ENCODE measurements at places on chromosomes 7 and 10.

DNA sequence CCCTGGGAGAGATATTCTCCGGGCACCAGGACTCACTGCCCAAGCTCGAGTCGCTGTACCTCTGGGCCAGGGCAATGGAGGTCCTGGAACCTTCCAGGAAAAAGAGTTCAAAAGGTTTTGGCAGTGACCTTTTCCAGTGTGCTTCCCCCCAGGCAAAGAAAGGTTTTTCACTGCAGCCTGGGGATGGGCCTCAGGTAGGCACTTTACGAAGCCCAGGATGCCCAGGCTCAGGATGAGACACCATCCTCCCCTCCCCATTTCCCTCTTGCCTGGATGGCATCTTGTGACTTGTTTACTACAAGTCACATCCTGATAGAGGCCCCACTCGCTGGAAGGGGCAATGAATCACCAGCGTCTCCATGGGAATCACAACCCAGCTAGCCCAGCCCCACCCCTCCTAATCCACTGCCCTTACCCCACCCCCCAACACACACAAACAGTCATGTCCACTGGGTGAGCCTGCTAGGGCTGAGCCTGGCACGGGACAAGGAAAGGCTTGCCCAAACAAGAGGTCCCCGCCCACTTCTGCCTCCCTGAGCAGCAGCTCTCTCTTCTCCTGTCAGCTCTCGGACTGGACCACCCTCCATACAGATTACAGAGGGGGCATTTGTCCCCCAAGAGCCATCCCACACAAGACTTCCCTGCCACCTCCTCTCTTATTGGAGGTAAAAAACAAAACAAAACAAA, 93.8 kb upstream of the SMNDC1 start:
- peak; percentile 95 for DNase-seq

- no peak for DNase-seq
Observed at GRCh38 chr7:713488-714230, 12.8 kb upstream of the DNAAF5 start.

- DNase-seq, result no peak
Observed at GRCh38 chr10:69918036-69918435, 116.3 kb downstream of the COL13A1 start.

DNA sequence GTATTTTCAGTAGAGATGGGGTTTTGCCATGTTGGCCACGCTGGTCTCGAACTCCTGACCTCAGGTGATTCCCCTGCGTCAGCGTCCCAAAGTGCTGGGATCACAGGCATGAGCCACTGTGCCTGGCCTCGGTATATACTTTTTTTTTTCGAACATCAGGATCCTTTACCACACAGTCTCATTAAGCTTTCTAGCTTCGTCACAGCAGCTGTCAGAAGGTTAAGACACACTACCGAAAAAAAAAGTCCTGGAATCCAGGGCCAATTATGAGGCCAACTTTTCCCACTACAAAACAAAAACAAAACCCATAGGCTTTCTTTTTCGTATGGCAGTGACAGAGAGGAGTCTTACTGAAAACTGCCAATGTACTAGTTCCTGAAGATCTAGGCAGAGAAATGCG, 30.7 kb downstream of the ZC3HC1 start:
- no peak for DNase-seq

- DNase-seq, result no peak
Observed at GRCh38 chr7:26186364-26187311, 13.9 kb downstream of the HNRNPA2B1 start.

DNA sequence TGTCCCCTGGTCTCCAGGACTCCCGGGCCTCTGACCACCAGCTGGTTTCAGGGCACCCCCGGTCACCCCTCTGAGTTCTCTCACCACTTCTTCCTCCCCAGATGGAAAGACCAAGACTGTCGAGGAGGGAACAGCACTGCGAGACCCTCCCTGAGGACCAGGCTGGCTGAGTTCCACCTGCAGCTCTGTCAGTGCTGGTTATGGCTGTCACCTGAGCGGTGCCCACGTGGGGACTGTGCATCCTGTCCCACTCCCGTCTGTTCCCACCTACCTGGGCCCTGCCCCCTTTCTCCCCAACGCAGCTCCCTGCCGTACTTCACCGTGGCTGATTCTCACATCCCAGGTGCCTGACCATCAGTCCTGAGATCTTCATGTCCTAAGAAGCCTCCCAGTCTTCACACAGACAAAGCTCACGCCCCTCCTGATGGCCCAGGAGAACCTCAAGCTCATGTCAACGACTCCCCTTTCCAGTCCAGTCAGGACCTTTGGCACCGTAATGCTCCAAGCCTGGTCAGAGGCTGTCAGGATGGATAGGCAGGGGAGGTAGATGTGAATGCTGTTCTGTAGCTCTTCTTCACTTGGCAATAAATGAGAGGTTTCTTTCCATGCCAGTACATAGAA, 159.7 kb downstream of the USP6NL start:
- DNase-seq, result no peak

DNA sequence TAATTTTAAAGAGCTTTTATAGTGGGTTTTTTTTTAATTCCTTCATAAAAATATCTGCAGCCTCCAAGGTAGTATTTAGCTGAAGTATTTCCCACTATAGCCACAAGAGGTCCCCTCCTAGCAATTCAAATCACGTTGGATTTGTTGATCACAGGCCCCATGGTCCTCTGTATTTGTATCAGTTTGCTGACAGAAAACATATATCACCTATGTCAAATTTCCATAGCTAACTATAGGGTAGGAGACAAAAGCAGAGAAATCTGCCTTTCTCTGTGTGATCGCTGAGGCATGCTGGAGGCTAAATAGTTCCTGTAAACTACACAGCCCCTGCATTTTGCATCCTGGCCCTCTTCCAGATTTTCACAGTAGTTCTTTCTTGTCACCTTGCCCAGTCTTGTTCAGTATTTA, 1.7 kb upstream of the CTNNA3 start:
- DNase-seq, result peak; percentile 39

Measured in SW480 (cell line).